ENCODE measurements at places on chromosomes 2 and 18.

GRCh38 chr2:96528006-96528699, 8.4 kb upstream of the ARID5A start:
- DNase-seq, result peak; percentile 93

- peak; percentile 6 for DNase-seq
Observed at GRCh38 chr2:240503848-240504247, 53.9 kb downstream of the ANKMY1 start.

GRCh38 chr2:226782092-226782713, 17.4 kb downstream of the IRS1 start:
- no peak for DNase-seq

GRCh38 chr2:28297531-28297930, 95.1 kb upstream of the FOSL2 start:
- no peak for DNase-seq
